ENCODE measurements at places on chromosomes 1 and 21.

- DNase-seq = peak; percentile 90
Measured at GRCh38 chr1:21368515-21369289, 71.2 kb upstream of the NBPF3 start.

- DNase-seq = no peak
Measured at GRCh38 chr1:235018720-235019444, 109.8 kb downstream of the TOMM20 start.

DNA sequence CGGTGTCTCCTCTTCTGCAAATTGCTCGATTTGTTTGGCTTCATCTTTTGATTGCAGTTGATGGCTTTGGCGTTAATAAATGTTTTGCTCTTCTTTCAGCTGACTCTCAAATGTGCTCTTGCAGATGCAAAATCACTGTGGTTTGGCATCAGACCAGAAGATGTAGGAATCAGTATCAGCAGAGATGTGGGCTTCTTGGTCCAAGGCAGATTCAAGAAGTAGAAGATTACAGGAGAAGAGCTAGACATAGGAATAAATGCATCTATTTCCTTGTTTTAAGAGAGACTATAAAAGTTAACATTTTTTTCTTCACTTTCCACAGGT is 59.8 kb upstream of the BACH1 start:
- DNase-seq = no peak

DNA sequence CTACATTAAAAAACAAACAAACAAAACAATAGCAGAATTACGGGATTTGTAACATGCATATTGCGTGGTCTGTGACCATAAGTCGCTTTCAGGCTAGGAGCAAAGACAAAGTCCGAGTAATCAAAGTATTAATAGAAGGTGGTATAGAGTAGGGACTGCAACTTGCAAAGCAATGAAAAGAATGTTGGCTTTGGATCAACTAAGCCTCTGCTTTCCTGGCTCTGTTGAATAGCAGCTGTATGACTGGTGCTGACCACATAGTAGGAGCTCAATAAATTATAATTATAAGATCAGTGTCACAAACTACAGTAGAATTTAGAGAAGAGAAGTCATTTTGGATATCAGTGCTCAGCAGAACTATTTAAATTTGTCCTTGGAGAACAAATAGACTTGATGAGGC is 586.4 kb downstream of the DPYD start:
- peak; percentile 81 for DNase-seq

DNA sequence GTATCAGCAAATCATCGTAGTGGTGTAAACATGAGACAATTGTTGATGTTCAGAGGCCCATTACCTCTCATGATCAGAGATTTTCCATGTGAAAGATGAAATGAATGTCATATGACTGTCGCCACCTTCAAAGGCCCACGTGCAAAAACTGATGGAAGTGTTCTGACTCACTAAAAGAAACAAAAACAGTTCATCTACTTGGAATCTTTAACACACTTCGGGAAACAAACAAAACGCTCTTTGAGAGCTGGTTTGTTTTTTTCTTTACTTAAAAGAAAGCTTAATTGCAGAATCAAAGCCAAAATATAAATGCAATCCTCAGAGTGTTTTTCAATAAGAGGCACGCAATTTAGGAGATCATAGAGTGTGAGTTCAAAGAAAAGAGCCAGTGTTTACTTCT is 100.8 kb downstream of the PLPPR4 start:
- DNase-seq = no peak
